Ovary (tissue), 10 donors: ENCODE measurements at places on chromosomes 13 and 19. TPM values are rescaled to one million over a fixed set of nuclear protein-coding genes. Genes with fewer than 3 reads are reported as not detected.
A peak's percentile ranks its signal among the peaks of the same experiment; 100 is the strongest.

DNA sequence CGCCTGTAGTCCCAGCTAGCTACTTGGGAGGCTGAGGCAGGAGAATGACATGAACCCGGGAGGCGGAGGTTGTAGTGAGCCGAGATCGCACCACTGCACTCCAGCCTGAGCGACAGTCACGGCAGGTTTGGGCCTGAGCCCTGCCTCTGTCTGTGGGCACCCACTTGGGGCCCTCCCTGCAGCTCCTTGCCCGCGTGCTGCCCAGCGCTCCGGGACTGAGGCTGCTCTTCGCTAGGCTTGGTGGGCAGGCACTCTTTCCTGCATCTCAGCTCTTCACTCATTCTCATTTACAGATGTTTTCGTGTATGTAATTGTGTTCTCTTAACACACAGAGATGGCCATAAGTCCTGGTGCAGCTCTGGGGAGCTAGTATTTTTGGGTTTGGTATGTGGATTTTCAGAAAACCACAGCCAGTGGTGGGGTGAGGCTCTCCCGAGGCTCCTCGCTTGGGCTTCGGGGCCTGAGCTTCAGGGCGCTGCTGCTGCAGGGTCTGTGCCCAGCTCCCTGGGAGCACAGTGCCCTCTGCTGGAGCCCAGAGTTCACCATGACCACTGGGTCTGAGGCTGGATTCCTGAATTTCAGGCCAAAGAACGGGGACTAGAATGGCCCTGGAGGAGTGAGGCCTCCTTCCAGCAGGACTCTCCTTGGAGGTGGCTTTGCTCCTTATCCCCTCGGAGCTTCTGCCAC is 15.2 kb downstream of the UPF1 start:
- peak; percentile 78 for DNase-seq

- DNase-seq, result peak; percentile 70
Observed at GRCh38 chr19:5035105-5035761, 66.3 kb downstream of the KDM4B start.

GRCh38 chr13:28579736-28580135 is 79.2 kb upstream of the POMP start:
- no peak for DNase-seq

GRCh38 chr13:26978081-26978860 is 193.3 kb downstream of the USP12 start:
- DNase-seq, result no peak

- no peak for DNase-seq
Observed at GRCh38 chr13:30299786-30300185, 7.6 kb downstream of the KATNAL1 start.

DNA sequence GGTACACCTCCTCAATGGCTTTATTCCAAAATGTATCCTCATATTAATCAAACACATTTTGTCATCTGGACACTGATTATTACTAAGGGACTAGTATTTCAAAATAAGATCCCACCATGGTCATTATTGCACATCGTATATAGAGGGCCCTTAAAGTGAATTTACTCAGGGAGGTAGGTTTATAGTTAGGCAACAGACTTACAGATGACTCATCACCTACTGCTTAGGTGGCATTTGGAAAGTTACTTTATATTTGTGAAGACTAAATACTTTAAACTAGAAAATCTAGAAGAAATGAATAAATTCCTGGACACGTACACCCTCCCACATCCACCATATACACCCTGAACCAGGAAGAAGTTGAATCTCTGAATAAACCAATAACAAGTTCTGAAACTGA is 353.0 kb downstream of the KCTD12 start:
- DNase-seq, result no peak

DNA sequence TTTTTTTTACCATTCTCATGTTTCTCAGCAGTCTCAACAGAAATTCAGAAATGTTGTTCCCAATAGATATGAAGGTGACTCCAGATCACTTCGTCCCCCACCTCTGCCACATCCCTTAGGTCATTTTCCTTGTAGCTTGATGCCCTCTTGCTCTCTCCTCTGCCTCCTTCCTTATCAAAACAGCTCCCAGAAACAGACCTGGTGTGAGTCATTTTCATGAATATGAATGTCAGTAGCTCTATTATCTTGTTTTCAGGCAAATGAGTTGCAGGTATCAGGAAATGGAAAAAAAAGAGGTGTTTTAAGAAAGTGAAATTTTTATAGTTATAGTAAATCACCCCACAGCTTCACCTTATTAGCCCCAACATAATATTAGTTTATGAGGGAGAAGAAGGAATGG is 539.3 kb downstream of the SUCLA2 start:
- DNase-seq, result no peak

DNA sequence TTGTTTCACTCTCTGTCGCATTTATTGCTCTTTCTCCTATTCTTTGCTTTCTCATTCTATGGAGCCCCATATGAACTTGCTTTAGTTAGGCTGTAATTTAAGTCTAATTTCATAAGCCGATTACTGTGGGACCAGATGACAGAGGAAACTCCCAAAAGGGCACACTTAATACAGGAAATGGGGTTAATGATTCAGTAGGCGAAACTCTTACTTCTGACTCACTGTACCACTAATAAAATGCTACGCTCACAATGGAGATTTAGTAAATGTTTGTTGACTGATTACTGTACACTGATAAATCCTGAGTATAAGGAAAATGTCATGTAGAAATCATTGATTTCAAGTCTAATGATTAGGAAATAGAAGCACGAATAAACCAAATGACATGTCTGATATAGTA is 276.4 kb downstream of the KLF5 start:
- no peak for DNase-seq

GRCh38 chr19:19866611-19867248 is 1.0 kb downstream of the ZNF253 start:
- no peak for DNase-seq

- peak; percentile 36 for DNase-seq
Observed at GRCh38 chr19:3687774-3688706, 12.2 kb downstream of the PIP5K1C start.

- no peak for DNase-seq
Observed at GRCh38 chr13:64534302-64534701, 2695.8 kb downstream of the PCDH9 start.

DNA sequence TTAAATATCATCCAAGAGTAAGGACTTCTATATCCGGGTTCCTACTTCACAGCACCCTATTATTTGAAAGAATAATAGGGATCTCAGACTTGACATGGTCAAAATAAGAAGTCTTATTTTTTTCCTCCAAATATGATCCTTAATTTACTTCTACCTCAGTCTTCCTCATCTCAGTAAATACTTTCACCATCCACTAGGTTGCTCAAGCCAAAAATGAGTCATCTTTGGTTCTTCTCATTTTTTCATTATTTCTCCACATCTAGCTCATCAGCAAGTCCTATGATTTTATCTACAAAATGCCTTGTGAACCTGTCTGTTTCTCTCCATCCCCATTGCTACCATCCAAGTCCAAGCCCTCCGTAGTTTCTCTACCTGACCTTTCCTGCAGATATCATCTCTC is 121.9 kb upstream of the GJB6 start:
- no peak for DNase-seq

- peak; percentile 8 for DNase-seq
Observed at GRCh38 chr13:113646376-113646775, 11.6 kb downstream of the ATP4B start.

DNA sequence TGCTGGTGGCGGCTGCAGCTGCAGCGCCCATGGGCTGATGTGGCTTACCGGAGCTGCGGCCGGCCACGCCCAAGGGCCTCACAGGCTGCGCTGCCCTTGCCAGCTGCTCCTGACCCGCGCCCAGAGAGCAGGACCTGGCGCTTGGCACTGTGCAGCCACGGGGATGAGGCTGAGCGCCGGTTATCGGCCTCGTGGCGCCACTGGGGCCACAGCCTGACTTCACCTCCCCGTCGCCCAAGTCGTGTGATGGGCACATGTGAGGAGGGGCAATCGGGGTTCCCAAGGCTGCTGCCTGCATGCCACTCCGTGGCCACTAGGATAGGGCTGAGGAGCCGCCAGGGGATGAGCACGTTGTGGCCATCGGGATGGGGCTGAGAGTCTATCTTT is 77.2 kb upstream of the PABPC3 start:
- no peak for DNase-seq

- no peak for DNase-seq
Observed at GRCh38 chr13:89227356-89227755, 1556.2 kb downstream of the SLITRK5 start.

GRCh38 chr13:26534036-26534726 is 23.3 kb upstream of the WASF3 start:
- no peak for DNase-seq

DNA sequence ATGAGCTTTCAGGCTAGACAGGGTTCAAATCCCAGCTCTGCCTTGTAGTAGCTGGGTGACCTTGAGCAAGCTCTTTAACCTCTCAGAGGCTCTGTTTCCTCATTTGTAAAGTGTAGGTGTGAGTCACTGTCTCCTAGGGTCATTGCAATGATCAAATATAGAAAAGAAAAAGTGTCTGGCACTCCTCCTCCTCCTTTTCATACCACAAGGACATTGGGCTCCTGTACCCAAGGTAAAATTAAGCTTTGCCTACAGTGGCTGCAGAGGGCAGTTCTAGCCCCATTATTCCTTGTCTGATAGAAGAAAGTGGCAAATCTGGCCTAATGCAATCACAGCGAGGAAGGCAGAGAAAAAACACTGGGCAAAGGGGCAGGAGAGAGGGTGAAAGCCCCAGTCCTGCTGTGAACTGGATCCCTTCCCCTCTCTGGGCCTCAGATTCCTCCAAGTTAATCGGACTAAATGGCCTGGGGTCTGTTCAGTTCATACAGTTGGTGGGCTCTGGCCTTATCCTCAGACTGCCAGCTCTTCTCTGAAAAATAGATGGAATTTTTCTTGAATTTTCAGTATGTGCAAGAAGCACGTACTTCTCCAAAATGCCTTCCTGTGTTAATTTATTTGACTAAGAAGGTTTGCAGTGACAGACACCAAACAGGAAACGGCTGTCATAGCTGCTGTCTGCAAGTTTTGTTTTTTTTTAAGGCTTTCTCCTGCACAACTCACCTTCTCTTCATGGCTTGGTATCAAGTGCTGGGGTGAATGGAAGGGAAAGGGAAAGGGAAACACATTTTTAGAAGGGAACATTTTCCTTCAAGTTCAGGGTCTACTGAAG is 35.3 kb downstream of the RGCC start:
- no peak for DNase-seq

DNA sequence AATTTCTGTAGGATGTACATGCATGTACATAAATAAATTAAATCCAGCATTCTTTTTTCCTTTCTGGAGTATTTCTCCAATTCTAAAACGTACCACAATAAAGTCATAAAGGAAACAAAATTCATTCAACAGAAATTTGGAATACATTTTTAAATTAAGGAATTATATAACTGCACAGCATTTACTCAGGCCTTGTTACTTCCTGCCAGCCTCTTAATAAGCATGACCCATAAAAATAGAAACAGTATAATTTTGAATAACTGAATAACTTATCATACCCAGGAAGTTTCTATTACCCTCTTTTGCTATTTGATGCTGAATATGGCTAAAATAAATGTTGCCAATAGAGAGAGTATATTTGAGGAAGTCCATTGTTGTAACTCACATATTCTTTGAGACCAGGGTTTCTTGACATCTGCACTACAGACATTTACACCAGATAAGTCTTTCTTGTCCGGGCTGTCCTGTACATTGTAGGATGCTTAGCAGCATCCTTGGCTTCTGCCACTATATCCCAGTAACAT is 178.2 kb downstream of the KLF12 start:
- DNase-seq, result no peak

DNA sequence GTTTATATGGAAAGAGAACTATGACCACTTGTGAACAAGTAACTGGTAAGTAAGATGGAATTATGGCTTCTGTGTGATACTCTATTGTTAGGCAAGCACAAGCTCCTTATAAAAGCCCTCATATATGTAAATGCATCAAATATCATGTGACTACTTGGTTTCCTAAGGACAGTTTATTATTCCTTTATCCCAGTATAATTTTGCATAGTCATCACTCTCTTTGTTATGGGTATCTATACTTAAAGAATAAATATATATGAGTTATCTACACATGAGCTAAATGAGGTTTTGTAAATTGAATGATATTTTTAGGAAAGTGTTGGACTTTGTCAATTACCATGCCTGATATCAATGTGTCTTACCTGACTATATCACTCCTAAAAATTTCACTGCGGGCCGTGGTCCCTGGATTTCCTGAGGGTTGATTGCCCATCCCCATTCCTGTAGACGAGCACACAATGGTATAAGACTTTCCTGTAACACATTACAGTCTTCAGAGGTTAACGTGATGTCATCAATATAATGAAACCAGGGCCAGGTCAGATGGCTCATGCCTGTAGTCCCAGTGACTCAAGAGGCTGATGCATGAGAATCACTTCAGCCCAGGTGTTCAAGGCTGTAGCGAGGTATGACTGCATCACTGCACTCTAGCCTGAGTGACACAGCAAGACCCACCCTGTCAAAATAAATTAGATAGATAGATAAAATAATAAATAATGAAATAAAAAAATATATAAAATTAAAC is 20.7 kb downstream of the ZNF844 start:
- DNase-seq, result no peak

DNA sequence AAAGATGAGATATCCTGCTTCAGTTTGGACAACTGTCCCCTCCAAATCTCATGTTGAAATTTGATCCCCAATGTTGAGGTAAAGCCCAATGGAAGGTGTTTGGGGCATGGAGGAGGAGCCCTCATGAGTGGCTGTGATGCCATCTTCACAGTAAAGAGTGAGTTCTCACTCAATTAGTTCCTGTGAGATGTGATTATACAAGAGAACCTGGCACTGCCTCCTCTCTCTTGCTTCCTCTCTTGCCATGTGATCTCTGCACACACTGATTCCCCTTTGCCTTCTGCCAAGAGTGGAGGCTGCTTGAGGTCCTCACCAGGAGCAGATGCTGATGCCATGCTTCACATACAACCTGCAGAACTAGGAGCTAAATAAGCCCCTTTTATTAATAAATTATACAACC is 86.9 kb downstream of the HSPH1 start:
- DNase-seq, result no peak

GRCh38 chr19:11323601-11324078 is 15.8 kb downstream of the RAB3D start:
- no peak for DNase-seq

- DNase-seq, result no peak
Observed at GRCh38 chr19:46441866-46442265, 13.1 kb upstream of the PNMA8C start.

- no peak for DNase-seq
Observed at GRCh38 chr13:105410602-105411001, 1124.9 kb downstream of the EFNB2 start.

GET3 gene
- 42.6 TPM for polyA plus RNA-seq

CFAP97D2 gene
- polyA plus RNA-seq, result not detected

ZNF524 gene
- polyA plus RNA-seq, result 28.0 TPM

IER2 gene
- polyA plus RNA-seq, result 47.4 TPM

KLF16 gene
- 5.4 TPM for polyA plus RNA-seq

ZNF528 gene
- polyA plus RNA-seq, result 12.5 TPM
